Naive thymus-derived CD8-positive, alpha-beta T cell (primary cell): ENCODE measurements at places on chromosomes 1 and 21.
A peak's percentile ranks its signal among the peaks of the same experiment; 100 is the strongest.

- no peak for DNase-seq
These were observed 99.8 kb upstream of the ADGRL2 start for GRCh38 chr1:81700728-81701470.

GRCh38 chr1:34162852-34163766, 1.9 kb downstream of the CSMD2 start:
- no peak for DNase-seq

GRCh38 chr1:165075725-165076370, 280.7 kb downstream of the LMX1A start:
- no peak for DNase-seq

DNA sequence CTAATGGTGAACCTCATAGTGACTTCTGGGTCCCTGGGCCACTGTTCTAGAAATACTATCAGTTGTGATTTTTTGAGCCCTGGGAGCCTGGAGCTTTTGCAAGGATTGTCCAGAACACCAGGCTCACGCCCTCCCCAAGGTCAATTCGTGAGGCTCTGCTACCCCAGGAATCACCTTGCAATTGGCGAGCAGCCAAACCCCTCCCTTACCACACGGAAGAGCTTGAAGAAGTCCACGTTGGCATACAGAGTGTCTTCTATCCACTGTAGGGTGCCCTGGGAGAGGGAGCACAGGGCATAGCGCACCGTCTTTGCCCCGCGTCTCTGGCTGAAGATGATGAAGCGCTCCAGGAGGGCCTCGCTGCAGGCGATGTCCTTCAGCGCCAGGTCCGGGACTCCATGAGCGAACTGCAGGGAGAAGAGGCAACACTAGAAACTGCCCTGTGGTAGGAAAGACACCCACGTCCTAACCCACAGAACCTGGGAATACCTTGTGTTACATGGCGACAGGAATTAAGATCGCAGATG, 22.3 kb downstream of the ABCA4 start:
- no peak for DNase-seq

DNA sequence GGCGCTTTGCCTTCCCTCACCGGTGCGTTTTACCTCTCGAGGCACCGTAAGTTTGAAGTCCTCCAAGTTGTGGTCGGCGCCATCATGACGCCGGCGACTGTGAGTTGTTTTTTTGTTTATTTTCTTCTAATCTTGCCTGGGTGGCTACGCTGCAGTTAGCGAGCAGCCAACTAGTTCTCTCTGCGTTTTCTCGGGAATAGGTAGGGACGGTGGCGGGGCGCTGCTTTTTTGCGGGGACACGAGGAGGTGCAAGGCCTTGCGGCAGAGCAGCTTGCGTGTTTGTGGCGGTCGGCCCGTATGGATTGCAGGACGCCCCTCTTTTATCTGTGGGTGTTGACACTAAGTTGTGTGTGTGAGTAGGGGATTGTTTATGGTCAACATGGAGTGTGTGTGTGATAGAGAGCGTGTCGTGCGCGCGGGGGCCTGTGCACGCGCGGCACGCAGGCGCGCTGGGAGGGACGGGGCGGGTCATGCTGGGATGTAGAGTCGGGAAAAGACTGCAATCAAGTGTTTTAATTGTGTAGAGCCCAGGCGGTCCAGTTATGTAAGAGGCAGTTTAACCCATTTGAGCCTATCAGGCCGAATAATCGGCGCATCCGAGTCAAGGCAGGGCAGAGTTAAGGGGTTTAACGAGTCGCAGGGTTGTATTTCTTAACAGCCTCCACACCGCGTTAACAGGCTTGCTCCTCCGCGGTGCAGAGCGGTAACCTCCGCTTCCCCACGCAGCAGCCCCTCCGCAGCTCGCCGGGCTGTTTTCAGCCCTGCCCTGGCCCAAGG, 1.2 kb upstream of the NEGR1 start:
- peak; percentile 47 for DNase-seq

DNA sequence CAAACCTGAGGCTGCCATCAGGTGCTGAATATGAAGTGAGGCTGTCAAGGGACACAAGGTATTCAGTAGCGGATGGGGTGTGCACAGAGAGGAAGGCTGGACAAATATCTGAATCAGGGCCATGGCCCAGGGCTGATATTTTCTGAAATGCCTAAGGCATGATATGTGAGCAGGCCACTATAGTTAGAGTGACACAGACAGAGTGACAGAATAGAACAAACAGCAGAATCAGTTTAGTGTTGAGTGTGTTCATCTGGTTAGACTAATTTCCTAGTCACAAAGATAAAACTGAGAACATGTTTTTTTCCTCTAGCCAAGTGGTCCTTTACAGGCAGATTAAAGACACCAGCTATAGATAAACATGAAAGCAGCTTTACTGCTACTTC, 3.9 kb downstream of the OVAAL start:
- DNase-seq, result no peak

DNA sequence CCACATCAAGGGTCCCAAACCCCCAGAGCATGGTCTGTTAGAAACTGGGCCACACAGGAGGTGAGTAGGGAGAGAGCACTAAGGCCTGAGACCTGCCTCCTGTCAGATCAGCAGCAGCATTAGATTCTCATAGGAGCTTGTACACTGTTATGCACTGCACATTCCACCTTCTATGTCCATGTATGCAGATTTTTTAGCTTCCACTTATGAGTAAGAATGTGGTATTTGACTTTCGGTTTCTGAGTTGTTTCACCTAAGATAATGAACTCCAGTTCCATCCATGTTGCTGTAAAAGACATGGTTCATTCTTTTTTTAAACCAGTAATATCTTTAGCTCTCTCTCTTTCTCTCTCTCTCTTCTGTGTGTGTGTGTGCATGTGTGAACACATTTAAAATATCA, 663 bp upstream of the GBP6 start:
- no peak for DNase-seq

DNA sequence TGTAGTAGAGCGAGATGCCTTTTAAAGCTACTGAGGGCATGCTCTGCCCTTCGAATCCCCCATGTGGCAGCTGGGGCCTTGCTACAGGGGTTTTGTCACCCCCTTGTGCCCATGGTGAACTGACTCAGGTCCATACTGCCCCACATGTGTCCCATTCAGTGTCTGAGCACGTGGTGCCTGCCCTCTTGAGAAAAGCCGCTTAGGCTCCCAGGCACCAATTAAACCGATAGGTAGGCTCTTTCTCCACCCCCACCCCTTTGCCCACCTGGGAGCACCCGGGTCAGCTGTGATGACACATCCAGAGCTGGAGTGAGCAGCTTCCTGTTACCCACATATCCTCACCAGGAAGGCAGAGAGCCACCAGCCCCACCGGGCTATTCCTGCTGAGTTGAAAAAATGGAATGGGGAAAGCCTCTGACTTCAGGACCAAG, 30.5 kb downstream of the TMCC2 start:
- DNase-seq, result no peak

GRCh38 chr21:36966821-36967768, 626 bp upstream of the HLCS start:
- no peak for DNase-seq

DNA sequence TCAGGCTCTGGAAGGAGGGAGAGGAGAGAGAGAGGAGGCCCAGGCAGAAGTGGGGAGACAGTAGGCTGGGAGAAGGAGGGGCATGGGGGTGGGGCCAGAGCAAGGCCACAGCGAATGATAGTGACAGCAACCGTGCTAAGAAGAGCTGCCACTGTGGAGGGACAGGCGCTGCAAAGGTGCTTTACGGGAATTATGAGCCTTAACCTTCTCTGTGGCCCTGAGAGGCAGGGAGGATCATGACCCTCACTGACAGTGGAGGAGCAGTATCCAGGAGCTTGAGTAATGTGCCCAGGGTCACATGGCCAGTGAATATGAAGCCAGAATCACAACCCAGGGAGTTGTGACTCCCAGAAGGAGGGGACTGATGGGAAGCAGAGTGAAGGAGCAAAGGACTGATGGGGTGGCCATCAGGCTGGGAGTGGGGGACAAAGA, 53.4 kb upstream of the RPL11 start:
- no peak for DNase-seq
